ENCODE measurements at places on chromosomes 3 and 15.

DNA sequence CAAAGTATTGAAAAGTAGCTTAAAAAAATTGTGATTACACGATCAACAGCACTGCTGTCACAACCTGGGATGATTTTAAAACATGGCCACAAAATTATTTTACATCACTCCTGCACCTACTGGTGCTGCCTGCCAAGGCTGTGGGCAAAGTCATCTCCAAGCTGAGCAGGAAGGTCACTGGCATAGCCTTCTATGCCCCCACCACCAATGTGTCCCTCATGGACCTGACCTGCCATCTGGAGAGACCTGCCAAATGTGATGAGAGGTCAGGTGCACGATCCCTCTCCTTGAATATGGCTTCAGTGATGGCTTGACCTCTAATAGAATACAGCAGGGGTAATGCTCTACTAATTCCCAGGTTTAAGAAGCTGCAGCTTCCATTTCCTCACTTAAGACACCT is 57.8 kb downstream of the PIK3CB start:
- DNase-seq, result no peak

GRCh38 chr15:90402223-90402622 is 14.2 kb downstream of the IQGAP1 start:
- no peak for DNase-seq

- no peak for DNase-seq
These were observed 96.6 kb upstream of the FLNB start for GRCh38 chr3:57911593-57911992.

GRCh38 chr3:33892655-33893054 is 94.2 kb downstream of the PDCD6IP start:
- DNase-seq, result no peak
